ENCODE measurements at places on chromosomes 12 and 14.

DNA sequence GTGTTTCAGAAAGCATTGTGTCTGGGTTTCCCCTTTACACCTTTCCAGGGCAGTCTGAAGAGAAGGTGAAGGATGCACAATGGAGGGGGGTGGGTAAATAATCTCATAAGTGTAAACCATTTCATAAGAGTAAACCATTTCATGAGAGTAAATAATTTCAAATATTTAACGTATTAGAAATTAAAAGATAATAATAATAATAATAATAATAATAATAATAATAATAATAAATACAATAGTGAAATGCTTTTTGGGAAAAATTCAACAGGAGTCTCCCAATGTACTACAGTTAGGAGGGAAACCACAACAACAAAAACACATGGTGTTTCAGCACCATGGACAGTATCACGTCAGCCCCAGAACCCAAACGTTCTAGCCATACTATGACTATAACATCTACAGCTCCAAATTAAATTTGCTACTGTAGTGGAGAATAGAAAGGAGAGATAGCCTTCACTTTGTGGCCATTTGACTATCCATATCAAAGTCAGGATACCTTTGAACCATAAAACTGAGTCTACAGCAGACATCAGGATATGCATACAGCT lies 691.8 kb downstream of the BCL11B start:
- DNase-seq: no peak

- DNase-seq: no peak
Observed at GRCh38 chr12:116432314-116432750, 126.8 kb upstream of the MAP1LC3B2 start.

DNA sequence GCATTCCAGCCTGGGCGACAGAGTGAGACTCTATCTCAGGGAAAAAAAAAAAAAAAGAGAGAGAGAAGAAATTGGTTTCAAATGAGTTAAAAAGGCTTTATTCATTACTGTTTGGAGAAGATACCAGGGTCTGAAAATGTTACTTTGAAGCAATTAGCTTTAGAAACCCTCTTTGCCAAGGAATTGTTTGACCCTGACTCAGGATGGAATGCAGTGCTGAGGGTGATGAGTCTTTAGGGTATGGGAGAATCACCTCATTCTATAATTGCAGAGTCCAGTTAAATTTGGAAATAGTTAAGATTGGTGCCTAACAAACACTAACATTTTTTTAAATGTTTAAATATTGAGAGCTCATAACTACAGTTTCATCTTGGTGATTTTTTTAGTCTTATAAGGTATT lies 13.3 kb downstream of the RAP1B start:
- DNase-seq: no peak

- DNase-seq: no peak
Observed at GRCh38 chr12:111932241-111932640, 80.7 kb downstream of the TMEM116 start.

GRCh38 chr12:45256721-45257120 lies 40.8 kb downstream of the ANO6 start:
- DNase-seq: no peak

- no peak for DNase-seq
Observed at GRCh38 chr12:45913631-45914030, 76.7 kb downstream of the SCAF11 start.

DNA sequence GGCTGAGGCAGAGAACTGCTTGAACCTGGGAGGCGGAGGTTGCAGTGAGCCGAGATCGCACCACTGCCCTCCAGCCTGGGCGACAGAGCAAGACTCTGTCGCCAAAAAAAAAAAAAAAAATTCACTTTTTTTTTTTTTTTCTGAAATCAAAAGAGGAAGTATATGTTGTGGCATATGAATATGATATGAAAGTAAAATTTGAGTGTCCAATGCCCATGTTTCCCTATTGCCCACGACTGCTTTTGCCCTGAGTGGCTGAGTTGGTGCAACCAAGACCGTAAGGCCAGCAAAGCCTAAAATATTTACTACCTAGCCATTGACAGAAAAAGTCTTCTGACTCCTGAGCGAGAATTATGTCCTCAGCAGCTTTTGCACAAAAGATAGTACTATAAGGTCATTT lies 101.7 kb upstream of the PARP11 start:
- DNase-seq: no peak

DNA sequence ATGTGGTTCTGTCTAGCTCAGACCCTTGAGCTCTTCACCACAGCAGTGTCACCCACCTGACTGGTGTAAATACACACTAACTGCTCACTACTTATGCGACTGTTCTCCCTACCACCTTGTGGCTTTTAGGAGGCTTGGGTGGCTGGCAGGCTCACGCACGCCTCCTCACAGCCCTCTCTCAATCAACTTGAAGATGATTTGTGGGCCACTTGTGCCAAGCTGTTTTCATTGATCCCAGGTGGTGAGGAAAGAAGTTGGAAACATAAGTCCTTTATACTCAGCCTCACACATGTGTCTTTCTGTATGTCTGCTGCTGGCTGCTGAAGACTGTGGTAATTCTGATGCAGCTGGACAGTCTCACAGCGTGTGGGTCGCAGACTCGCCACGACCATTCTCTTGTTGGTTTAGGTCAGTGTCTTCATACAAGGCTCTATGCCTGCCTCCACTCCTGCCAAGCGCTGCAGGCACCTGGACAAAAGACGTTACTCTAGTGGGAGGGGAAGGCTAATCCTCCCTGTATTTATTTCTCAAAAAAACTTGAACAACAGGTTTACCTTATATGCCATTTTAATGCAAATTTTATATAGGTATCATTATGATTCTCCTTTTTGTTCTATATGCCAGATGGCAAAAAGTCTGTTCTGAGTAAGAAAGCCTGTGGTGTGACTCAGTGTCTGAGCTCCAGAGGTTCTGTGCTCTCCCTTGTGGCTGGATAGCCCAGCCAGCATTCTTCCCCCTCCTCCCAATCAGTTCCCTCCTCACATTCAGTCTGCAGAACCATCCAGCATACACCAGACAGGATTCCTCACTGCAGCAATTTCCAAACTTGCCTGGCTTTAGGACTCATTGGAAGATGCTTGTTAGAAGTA lies 115.6 kb downstream of the DIP2B start:
- no peak for DNase-seq

DNA sequence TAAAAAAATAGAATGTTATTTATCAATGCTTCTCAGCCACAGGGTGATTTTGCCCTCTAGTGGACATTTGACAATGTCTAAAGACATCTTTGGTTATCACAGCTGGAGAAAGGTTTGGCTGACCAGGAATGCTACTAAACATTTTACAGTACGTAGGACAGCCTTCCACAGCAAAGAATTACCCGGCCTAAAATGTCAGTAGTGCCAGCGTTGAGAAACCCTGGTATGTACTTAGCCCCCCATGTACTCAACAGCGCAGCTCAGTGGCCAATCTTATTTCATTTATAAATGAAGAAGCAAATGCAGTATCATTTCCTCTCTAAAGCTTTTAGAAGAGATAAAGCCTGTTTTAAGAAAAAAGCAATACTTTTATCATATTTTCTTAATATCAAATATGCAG lies 5.8 kb downstream of the MARK3 start:
- DNase-seq: no peak

DNA sequence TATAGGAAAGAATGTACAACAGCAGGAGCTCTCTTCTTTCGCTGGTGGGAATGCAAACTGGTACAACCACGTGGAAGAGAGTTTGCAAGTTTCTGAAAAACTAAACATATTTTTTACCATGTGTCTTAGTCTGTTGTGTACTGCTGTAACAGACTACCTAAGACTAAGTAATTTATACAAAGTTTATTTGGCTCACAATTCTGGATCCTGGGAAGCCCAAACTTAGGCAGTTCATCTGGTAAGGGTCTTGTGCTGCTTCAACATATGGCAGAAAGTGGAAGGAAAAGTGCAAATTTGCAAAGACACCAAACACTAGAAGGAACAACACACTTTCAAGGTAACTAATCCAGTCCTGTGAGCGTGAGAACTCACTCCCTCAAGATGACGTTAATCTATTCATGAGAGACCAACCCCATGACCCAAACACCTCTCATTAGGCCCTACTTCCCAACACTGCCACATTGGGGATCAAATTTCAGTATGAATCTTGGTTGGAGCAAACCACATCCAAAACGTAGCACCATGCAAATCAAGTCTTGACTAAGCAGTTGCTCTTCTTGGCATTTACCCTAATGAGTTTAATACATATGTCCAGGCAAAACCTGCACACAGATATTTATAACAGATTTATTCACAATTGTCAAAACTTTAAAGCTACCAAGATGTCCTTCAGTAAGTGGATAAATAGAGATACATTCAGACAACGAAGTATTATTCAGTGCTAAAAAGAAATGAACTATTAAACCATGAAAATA lies 481.9 kb upstream of the FOXG1 start:
- DNase-seq: no peak

- DNase-seq: no peak
Observed at GRCh38 chr14:70425354-70425753, 8.5 kb upstream of the SYNJ2BP start.

DNA sequence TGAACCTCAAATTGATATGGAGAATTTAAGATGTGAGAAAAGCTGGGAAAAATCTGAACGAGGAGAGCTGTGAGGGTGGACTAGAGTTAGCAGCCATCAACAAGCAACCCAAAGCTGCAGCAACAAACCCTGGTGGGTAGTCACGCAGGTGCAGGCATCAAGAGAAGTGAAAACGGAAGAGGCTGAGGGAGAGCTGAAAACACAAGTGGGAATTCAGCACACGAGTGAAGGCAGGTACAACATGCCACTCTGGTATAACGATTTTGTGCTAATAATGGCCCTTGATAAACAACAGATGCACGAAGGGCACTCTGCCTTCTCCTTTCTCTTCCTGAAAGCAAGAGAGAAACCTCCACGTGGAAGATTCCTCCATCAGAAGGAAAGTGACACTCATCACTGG lies 11.5 kb downstream of the TCL1B start:
- no peak for DNase-seq

DNA sequence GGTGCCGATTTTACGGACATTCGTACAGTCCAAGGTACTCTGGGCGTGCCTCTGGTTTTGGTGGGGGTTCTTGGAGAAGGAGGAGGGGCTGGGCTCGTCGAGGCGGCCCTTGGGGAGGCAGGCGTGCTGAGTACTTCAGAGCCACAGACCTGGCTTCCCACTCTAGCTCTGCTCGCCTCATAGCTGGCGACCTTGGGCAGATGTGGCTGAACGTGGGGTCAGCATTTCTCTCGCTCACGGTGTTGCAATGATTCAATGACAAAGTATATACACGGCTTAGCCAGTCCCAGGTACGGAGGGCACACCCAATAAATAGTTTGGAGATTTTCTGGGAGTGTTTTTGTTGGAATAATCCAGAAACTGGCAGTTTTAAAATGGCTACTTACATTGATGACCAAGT lies 75.1 kb downstream of the FOXN4 start:
- no peak for DNase-seq

GRCh38 chr12:79629561-79629960 lies 61.2 kb downstream of the PAWR start:
- no peak for DNase-seq

GRCh38 chr14:35879654-35880249 lies 53.6 kb downstream of the BRMS1L start:
- DNase-seq: no peak

- no peak for DNase-seq
Observed at GRCh38 chr12:113818283-113818682, 147.8 kb downstream of the RBM19 start.

- no peak for DNase-seq
Observed at GRCh38 chr12:122721057-122721545, 4.5 kb upstream of the HCAR3 start.

DNA sequence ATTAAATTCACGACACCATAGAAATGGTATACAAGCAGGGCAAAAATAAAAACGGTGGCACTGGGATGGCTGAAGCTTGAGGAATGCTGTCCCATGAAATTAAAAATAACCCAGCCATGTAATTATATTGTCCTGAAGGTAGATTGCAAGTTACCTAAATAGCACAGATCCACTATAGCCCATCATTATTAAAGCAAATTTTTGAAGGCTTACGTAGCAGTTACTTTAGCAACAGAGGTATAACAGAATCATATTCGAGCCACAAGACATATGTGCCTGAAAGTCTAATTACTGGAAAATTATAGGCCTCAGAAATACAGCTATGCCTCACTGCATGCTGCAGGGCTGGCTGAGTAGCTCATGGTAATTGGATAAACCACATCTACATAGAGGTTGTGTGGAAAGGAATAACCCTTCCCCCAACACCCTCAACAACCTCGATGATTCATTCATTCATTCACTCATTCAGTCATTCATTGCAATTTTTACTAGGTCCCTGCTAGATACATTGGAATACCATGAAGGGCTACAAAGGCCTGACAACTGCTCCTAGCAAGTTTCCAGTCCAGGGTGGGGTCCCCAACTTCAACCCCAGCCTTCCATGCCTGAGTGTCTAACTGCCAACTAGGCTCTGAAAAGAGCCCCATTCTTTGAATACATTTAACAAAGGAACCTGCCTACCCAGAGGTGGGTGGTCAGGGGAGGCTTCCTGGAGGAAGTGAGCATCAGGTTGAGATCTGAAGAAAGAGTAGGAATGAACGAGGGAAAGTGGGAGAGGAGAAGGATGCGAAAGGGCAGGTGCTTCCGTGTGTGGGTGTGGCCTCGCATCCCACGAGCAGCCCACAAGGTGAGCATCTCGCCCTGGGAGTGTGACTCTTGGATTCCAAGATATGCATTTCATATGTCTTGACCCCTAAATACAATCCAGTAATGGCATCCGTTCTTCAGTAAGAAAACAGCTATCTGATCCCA lies 18.0 kb upstream of the CMKLR1 start:
- no peak for DNase-seq

GRCh38 chr14:26606729-26607312 lies 9.0 kb upstream of the NOVA1 start:
- no peak for DNase-seq

- no peak for DNase-seq
Observed at GRCh38 chr12:123075646-123076171, 75.2 kb downstream of the PITPNM2 start.

- no peak for DNase-seq
Observed at GRCh38 chr12:114025935-114026334, 59.8 kb upstream of the RBM19 start.

- no peak for DNase-seq
Observed at GRCh38 chr14:47744155-47744554, 68.8 kb upstream of the MDGA2 start.

DNA sequence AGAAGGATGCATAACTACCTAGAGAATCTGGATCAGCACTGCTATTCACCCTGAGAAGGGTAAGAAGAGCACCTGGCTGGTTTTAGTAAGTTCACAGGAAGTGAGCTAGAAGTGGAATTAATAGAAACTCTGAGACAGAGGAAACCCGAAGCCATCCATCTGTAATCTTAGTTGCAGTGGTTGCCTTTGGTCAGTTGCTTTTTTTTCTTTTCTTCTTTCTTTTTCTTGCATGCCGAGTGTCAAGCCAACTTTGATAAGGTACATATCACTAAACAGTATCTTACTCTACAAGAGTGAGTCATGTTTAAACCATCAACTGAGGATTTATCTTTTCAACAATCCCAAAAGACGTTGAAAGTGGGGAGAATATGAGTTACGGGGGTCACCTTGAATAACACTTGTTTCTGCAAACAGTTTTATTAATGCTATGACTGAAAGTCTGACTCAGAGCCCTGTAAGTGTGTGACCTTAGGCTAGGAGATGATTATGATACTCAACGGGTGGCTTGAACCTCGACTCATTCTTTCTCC lies 26.7 kb downstream of the C12orf75 start:
- no peak for DNase-seq

All from right renal cortex interstitium (tissue), 3 donors.